ENCODE measurements at places on chromosomes 1 and 21.
A peak's percentile ranks its signal among the peaks of the same experiment; 100 is the strongest.

- peak; percentile 56 for DNase-seq
These were observed 8.2 kb downstream of the TBX15 start for GRCh38 chr1:118979754-118980575.

DNA sequence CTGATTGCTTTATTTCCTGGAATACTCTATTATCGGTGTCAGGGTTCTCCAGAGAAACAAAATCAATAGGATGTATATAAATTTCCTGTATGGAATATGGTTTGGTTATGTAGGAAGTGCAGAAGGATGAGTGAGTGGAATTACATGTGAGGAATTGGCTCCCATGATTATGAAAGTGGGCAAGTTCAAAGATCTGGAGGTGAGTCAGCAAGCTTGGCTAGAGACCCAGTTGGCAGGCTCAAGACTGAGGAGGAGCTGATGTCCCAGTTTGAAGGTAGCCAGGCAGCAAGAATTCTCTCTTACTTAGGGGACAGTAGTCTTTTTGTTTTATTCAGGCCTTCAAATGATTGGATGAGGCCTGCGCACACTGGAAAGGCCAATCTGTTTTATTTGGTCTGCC is 57.5 kb downstream of the MAP3K7CL start:
- DNase-seq: no peak

- DNase-seq: no peak
These were observed 11.4 kb downstream of the BEND5 start for GRCh38 chr1:48765335-48765734.

DNA sequence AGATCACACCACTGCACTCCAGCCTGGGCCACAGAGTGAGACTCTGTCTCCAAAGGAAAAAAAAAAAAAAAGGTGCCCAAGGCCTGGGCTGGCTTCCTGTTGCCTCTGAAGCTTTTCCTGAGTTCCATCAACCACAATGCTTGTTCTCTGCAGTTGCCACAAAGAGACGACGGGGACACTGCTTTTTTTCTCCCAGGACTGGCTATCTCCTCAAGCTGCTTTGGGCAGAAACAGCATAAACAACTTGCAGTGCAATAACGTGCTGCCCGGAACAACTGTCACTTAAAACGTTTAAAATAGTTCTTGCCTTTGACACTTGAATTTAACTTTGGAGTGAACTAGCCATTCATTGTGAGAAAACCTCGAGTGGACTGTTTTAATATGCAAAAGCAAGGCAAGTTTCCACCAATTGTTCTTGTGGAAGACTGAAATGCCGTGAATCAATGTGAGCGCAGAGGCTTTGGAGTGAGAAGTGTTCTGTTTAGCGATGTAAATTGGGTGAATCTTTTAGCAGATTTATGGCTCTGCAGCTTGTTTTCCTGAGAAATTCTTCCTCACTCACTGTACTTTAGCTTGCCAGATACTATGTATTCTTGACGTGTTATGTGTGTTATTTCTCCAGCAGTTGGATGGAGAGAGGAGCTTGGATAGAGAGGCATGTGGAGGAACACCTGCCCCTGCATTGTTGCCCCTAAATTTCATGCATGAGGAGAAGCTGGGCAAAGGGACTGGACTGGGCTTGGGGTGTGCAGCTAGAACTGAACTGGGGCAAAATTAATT is 188.1 kb upstream of the KIAA0040 start:
- DNase-seq: no peak

GRCh38 chr21:16552880-16553279 is 823.1 kb downstream of the USP25 start:
- no peak for DNase-seq

DNA sequence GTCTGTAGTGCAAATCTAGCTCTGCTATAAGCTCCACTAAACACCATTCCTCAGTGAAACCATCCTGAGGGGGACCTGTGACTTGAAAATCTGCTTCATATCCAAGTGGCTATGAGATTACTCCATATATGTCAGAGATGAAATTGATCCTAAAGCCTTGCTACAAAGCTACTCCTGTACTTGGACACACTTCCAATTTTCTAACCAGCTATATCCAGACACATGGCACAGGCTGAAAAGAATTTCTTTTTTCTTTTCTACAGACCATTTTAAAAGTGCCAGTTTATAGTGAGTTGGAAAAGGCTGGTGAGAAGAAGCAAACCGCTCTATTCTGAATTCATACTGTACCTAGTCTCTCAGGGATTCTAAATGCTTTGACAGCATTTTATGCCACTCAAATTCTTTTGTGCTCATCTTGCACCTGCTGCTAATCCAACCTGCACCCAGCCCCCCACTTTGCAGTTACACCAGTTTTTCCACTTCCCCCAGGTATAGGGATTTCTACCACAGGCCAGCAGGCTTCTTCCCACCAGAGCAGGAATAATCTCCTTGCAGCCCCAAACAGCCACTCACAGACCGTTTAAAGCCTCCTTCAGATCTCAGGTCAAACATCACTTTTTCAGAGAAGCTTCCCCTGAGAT is 112.5 kb downstream of the RERE start:
- no peak for DNase-seq

DNA sequence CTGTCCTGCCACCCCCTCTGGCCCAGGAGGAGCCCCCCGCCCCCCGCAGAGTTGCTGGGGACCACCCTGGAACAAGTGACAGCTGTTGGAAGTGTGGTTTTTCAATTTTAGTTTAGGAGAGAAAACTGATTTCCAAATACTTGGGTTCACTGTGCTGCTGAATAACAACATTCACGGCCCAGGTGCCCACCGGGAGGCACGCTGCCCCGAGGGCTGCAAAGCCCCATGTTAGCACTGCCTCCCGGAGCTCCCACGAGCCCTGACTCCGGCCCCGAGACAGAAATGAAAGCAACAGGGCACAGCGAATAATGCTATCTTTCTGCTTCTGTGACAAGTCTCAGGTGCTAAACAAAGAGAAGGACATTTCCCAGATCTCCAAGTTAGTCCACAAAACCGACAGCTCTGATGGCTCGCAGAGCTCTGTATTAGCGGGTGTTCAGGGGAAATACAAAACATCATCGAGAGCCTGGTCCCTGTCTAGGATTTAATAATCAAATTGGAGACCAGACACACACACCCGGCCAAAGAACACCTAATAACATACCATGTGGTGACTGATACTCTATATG is 451.5 kb downstream of the KIF26B start:
- no peak for DNase-seq

- no peak for DNase-seq
These were observed 60.2 kb downstream of the PCP4 start for GRCh38 chr21:39927304-39927886.

- no peak for DNase-seq
These were observed 37.7 kb downstream of the SH3BGR start for GRCh38 chr21:39489380-39489924.

DNA sequence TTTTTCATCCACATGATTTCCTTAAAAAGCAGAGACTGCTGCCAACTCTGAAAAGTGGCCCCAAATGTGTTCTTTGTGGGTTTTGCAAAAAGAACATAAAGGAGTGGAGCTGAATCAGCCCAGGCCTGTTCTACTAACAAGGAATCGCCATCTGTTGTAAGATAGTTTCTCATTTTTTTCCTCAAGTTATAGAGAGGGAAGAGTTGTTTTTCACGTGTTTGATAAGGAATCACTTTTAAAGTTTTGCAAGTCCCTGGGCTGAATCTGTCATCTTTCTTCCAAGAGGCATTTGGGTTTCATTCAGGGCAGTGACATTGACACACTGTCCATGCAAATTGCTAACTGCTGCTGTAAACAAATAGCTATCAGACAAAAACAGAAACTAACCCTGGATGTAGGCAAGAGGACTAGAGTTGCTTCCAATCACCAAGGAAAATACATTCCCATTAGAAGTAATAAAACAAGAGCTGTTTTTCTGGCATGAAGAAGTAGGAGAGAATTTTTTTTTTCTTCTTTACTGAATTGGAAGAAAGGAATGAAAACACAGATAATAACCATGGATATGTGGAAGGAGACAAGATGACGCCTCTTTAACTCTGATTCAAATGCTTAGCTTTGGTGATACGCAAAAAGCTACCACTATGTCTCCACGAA is 58.8 kb upstream of the TBX15 start:
- no peak for DNase-seq

DNA sequence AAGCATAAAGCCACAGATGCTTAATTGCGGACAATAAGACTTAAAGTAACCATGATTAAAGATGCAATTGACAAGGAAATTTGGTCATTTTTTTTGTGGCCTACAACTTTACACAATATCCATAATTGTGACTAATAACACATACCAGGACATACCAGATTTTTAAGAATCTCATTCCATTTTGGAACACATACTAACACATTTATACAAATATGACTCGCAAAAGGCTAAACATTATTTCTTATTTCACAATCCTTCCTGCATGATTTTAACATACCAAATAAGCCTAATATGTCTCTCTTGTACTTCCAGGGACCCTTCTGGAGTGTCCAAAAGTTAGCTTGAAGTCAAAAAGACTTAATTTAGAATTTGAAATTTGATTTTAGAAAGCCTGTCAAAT is 48.8 kb downstream of the DR1 start:
- DNase-seq: no peak

DNA sequence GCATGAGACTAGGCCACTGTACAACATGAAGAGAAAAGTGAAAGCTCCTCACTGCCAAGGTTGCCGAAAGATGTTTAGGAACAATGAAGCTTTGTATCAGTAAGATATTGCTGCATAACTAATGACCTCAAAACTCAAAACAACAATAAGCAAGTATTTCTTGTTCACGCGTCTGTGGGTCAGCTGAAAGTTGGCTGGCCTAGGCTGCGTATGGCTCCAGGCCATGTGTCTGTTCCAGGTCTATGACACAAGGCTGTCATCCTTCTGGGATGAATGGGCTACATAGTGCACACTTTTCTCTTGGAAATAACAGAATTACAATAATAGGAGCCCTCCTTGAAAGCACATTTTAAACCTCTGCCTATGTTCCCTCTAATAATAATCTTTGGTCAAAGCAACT is 515.9 kb downstream of the PLPP3 start:
- DNase-seq: no peak

- peak; percentile 74 for DNase-seq
These were observed 30.8 kb upstream of the PTGFRN start for GRCh38 chr1:116878804-116879477.

DNA sequence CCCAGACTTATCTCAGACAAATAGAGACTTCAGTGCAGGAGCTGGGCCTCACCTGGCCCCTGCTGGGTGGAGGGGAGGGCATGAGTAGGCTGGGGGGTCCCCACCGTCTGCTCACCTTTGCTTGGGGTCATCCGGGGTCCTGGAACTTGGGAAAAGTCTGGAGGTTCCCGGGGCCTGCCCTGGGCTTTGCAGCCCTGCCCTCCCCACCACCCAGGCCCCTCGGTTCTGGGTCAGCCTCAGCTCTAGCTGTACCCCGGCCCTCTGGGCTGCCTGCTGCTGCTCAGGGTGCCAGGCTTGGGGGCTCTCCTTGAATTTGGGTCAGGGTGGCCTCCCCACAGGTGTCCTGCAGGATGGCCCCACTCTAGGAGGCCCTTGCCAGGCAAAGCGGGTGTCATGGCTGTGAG is 2.4 kb upstream of the TMEM52 start:
- no peak for DNase-seq

DNA sequence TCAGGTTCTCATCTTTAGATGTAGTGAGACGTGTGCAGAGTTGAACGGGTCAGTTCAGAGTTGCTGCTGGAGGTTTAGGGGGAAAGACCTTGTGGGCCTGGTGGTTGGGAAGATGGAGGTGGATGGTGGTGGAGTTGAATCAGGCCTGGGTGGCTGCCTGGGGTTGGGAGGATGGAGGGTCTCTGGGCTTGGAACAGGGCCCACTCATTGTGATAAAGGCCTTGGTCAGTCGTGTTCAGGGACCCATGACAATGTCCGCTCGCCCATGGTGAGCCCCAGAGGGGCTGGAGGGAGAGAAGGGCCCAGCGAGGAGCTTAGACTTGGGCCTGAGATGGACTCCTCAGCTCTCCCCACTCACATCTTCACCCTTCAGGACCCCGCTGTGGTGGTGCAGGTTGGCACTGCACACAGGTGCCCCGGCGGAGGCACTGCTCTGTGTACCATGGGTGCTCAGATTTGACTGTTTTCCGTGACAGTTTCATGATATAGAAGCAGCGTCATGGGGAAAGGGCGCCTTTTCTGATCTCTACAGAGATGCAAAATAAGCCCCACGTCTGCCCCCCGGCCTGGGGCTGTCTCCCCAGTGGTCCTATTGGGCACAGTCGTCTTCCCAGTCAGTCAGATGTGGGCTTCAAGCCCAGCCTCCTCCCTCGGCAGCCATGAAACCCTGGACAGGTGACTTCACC is 39.2 kb downstream of the DISP3 start:
- DNase-seq: no peak

DNA sequence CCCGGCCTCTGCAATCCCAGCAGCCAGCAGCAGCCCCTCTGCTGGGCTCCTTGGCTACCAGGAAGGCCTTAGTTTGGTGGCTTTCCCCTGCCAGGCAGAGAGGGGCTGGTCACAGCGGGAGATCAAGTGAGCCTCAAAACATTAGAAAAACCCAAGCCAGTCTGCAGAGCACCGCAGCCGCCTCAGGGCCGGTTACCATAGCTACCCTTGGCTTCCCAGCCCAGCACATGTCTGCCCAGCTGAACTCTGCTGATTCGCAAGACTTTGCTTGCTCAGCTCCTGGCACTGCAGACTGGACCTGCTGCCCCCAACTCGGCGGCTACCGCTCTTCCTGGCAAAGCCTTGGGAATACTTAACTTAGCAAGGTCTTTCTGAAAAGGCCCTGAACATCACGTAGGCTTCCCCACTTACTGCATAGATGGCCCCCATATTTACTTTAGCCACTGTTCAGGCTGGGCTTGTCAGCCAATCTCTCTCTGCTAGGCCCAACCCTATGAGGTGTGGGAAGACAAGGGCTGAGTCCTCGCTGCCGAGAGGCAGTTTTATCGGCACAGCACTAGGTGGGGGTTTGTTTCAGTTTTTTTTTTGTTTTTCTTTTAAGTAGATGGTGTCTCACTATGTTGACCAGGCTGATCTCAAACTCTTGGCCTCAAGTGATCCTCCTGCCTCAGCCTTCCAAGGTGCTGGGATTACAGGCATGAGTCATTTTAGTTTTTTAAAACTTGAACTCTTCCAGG is 28.6 kb upstream of the PLEKHG5 start:
- peak; percentile 88 for DNase-seq

DNA sequence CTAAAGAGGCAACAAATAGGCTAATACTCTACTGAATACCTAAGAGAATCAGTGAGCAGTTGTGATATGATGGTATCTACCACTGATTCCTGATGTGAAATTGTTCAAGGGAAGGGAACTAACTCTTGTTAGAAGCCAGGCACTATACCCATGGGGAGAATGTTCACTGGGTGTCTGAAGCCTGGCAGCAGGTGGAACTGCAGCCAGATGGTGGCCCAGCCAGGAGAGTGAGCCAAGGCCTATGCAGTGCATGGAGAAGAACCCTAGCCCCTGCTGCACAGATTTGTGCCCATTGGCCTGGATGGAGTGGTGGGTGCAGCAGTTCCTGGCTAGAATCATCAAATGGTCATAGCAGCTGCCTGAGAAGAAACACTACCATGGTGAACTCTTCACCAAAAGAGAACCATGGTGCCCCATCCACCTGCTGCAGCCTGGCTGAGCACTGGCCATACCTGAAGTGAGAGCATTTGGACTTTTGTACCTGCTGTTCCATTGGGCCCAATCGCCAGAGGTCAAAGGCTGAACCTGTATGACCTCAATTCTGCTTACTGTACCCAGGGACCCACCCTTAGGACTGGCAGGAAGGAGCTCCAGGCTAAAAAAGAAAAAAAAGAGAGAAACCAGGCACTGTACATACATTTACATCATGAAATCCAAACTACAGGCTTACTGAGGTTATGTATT is 118.8 kb upstream of the IVNS1ABP start:
- DNase-seq: no peak

GRCh38 chr21:34132926-34133325 is 59.5 kb downstream of the MRPS6 start:
- DNase-seq: no peak

- DNase-seq: no peak
These were observed 46.7 kb downstream of the ZBTB18 start for GRCh38 chr1:244097523-244098405.

- no peak for DNase-seq
These were observed 158.6 kb upstream of the TMEM51 start for GRCh38 chr1:14994841-14995437.
